ENCODE measurements at places on chromosomes 11 and 22.

DNA sequence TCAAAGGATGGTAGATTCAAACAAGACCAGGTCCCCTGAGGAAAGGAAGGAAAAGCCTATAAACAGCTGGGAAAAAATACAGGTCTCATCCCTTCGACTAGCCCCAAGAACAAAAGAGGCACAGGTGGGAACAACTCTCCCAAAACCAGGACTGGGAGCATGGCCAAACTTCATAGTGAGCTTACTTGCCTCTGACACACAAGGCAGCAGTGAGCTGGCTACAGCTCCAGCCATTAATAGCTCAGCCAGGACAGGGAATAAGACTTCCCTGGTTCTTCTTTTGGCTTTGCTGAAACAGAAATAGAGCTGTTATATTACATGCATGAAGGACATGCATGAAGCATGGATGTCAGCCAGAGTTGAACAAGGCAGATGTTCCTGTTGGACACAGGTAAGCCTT lies at the start of gene OR10A2:
OR10A2 (plus strand) TSS at position 97 of the 400 bp plus-strand sequence. CDS start 6,698 bp downstream, outside the sequence.
- DNase-seq, result no peak

- peak; percentile 7 for DNase-seq
These were observed 402.1 kb downstream of the CNTN5 start for GRCh38 chr11:99422581-99423427.

GRCh38 chr11:63274776-63275175 lies 31.4 kb upstream of the SLC22A25 start:
- DNase-seq, result no peak

DNA sequence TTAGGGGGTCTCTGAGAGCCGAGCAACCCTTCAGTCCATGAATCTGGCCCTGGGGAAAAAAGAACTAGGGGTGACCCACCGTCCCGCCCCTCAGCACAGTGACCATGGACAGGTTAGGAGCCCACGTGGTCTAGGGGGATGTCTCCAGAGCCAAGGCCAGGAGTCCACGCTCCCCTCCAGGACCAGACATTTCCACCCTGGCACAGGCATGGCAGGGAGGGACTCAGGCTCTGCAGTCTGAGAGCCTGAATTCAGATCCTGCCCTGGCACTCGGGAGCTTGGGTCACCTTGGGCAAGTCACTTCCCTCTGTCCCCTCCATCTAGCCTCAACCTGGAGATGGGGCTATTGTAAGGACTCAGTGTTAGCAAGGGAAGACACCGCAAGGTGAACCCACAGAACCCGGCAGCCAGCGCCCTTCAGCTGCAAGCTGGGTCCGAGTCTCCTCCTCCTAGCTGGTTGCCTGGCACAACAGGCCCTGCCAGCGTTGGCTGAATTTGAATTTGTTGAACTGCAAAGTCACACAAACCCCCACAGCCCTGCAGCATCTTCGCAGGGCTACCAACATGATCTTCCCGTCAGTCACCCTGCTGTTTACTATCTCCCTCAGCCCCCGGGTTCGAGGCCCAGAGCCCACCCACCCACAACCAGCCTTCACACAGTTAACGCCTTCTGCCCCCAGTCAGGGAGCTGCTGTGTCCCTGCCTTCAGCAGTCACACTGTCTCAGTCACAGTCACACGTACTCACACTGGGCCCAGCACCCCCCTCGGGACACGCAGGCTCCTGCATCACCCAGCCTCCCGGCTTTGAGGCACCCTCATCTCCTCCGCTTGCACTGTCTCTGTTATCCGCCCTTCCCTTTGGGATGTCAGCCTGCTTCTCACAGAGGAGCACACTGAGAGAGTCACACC lies 603 bp upstream of the PDGFB start:
- DNase-seq, result no peak

- DNase-seq, result no peak
These were observed 22.5 kb downstream of the LRP4 start for GRCh38 chr11:46895821-46896220.

DNA sequence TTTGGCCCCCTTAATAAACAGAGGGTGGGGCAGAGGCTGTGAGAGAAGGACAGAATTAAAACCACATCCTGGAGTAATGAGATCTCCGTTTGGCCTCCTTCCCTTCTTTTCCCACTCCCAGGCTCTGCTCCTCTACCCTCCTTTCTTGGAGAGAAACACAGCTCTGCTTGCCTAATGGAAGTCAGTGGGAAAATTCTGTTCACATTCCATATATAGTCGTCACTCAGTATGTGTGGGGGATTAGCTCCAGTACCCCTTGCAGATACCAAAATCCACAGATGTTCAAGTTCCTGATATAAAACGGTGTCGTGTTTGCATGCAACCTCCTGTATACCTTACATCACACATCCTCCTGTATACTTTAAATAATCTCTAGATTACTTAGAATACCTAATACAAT lies 37.6 kb upstream of the THY1 start:
- DNase-seq, result no peak

DNA sequence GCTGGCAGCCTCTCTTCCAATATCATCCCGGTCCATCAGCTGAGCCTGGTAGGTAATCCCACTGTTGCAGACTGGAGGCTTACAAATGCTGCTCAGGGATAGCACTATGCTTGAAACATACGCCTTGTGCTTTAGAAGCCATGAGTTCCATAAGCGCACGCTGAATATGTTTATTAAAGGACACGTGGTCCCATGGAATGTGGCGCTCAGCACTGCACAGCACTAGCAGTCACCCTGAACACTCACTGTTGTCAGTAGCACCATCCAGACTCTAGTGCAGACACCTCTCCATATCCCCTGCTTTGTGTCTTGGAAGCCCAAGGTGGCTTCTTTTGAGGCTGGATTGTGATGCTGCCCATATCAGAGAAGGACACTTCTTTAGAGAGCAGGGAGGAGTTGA lies 120.9 kb downstream of the MAML2 start:
- DNase-seq, result peak; percentile 55

DNA sequence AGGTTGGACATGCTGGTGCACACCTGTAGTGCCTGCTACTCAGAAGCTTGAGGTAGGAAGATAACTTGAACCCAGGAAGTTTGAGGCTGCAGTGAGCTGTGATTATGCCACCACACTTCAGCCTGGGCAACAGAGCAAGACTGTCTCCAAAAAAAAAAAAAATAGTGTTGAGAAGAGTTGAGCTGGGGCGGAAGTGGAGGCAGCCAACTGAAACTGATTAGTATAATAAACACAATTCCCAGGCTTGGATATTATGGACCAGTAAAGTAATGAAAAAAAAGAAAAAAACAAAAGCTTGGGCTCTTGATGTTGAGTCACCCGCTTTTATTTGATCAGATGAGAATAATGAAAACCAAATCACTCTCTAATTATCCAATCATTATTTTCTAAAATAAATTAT lies 21.0 kb downstream of the LDLRAD3 start:
- no peak for DNase-seq

DNA sequence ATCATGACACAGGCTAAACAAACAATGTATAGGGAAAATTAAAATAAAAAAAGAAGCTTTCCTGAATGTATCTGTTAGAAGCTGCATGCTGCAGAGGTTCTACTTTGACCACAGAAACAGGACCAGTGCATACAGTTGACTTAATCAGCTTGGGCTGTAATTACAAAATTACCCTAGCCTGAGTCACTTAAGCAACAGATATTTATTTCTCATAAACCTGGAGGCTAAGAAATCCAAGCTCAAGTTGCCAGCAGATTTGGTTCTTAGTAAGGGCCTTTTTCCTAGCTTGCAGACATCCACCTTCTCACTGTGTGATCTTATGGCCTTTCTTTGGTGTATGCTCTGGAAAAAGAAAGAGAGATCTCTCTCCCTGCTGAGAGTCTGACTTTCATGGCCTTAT lies 946.5 kb upstream of the RAG2 start:
- no peak for DNase-seq

DNA sequence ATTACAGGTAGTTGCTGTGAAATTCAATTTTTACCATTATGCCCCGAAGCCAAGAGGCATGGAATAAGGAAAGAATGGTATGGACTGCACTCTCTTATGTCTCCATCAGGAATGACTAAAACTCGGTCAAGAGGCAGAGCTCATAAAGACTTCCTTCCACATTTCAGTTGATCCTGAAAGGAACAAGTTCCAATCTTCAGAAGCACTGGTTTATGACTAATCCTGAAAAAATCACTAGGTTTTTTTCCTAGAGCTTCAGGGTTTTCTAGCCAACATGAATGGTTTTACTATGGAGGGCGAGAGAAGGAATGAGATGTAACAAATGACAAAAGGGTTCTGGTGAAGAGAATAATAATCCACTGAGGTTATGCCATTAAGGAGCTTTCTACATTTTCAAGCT lies 832.2 kb downstream of the NTM start:
- DNase-seq, result peak; percentile 35

GRCh38 chr11:3044004-3044403 lies 13.2 kb downstream of the CARS1 start:
- DNase-seq, result no peak

GRCh38 chr11:7584910-7585309 lies 71.1 kb downstream of the PPFIBP2 start:
- no peak for DNase-seq

GRCh38 chr11:43222215-43222614 lies 89.6 kb upstream of the API5 start:
- DNase-seq, result no peak

DNA sequence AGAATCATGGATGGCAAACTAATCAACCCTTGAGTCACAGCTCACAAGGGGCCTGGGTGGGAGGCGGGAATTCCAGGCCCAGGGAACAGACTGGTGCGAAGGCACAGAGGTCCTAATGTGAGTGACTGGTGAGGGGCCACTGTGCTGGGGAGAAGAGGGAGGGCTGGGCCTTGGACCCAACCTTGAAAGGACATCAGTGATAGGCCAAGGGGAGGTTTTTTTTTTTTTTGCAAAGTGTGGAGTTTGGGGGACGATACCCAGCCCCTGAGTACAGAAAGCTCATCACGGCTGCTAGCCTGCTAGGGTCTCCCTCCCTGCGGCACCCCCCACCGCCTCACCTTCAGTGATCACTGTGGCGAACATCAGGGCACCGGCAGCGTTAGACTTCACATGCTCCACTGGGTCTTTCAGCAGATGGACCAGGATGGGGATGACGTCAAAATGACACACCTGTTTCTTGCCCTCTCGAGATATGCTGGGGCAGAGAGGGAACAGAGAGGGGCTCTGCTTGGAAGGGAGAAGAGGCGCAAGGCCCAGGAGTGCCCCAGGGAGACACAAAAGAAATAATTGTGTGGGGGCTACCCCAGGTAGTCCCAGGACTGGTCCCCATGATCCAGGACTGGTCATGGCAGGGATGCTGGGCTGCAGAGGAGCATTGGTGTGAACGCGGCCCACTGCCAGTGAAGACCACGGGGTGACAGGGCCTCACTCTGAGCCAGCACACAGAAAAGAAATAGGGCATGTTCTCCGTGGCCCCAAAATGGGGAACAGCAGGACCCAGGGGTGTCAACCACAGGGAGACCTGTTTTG lies 8.6 kb upstream of the GNAZ start:
- no peak for DNase-seq

DNA sequence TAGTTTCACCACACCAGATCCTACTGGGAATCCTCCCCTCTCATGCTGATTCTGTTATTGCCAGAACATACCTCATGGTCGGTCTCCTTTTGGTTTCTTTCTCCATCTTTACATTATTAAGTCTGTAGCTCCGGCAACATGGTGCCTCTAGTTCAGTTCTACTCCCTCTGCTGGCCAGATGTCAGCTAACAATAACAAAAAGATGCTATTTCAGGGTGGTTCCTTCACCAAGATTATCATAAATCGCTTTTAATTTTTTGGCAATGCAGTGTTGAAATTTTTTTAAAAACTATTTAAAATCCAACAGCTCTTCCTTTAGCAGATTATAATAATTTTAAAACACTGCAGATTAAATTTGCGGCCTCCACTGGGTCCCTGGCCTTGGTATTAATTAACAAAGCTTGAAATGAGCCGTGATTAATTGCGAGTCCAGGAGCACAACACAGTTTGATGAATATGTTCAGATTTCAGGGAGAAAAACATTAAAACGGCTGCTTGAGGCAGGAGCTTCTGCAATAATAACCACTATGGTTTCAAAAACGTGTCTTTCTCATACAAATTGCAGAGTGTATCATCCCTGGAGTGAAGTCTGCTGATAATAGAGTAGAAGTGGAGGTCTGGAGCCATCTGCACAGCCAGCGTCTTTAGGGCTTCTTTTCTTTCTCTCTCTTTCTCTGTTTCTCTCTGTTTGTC lies 492.9 kb upstream of the KIRREL3 start:
- DNase-seq, result peak; percentile 13

DNA sequence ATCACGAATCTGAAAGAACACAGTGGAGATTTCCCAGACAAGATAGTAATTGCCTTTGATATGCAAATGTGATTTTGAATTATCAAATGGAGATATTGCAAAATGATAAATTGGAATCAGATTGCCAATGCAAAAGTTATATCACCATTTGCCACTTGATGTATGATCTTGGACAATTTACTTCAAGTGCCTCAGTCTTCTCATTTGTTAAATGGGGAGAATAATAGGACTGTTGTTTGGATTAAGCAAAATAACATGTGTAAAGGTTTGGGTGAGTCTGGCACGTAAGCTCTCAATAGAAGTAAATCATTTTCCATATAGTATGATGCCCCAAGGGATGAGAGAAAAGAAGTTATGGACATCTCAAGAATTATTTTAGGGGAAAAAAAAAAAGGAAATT lies 7.9 kb upstream of the PHF21A start:
- no peak for DNase-seq

GRCh38 chr22:49446145-49446758 lies 381.4 kb downstream of the BRD1 start:
- no peak for DNase-seq

- no peak for DNase-seq
These were observed 232.0 kb downstream of the CEP164 start for GRCh38 chr11:117559698-117560097.

- peak; percentile 36 for DNase-seq
These were observed 79.6 kb downstream of the GRK3 start for GRCh38 chr22:25644122-25644521.

DNA sequence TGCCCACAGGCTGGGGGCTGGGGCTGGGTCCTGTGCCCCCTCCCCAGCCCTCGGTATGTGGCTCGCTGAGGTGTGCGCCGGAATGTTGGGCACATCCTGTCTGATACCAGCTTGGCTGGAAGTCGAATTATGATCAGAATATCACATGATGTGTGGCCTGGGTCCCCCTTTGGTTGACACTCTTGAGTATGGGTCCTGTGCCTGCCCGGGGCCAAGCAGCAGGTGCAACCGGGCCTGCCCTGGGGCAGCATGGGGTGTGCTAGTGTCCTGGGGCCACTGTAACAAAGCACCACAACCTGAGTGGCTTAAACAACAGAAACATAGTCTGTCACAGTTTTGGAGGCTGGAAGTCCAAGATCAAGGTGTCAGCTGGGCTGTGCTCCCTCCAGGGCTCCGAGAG lies 52.7 kb downstream of the PARVB start:
- no peak for DNase-seq

GRCh38 chr11:93288079-93288478 lies 42.5 kb upstream of the DEUP1 start:
- no peak for DNase-seq

Measured in EL (cell line).